Ammon's horn (tissue), 1 donor: ENCODE measurements at places on chromosomes 7 and 10.

DNA sequence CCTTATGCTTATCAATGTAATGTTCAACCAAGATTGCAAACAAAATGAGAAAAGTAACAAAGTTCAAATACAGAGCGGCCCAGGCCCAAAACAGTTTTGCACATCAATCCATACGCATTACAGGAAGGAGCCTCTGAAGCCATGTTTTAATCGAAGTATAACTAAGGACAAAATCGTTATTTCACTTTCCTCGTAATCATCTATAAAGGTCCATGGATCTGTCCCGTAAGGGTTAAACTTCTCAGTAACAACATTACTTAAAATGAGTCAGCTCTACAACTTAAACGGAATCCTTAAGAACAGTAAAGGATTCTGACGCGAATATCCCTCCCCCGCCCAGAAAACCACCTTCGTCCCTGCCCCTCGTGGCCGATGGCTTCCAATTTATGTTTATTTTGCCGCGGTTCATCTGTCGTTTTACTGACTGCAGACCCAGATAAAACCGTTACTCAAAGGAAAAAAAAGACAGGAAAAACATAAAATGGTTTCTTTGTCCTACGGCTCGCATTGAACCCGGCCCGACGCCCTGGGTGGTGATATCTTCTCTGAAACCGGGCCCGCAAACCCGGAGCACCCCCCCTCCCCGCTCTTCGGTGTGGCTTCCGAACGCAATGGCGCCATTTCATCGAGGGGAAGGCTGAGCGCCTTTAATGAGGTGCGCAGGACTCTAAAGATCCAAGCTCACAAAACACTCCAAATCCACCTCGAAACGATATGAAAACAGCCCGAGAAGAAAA lies 1.1 kb downstream of the HNRNPA2B1 start:
- DNase-seq = peak; percentile 82

- no peak for DNase-seq
Observed at GRCh38 chr10:24215603-24216002, 6.7 kb downstream of the KIAA1217 start.

GRCh38 chr7:14900051-14900450 lies 2.5 kb downstream of the DGKB start:
- DNase-seq = no peak

GRCh38 chr10:71572962-71573361 lies 146.6 kb downstream of the C10orf105 start:
- DNase-seq = no peak

GRCh38 chr7:97120713-97121457 lies 3.4 kb downstream of the SDHAF3 start:
- DNase-seq = no peak

DNA sequence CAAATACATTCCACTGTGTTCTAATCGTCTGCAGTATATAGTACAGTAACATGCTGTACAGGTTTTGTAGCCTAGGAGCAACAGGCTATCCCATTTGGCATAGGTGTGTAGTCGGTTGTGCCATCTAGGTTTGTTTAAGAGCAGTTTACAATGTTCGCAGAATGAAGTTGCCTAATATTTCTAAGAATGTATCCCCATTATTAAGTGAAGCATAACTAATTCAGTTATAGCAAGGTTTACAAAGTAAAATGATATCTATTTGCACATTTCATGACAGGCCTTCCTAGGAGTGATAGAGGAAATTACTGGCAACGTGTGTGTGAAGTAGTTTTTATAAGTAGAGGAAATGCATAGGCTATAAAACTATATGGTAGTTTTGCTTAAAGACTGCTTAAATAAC lies 4.0 kb downstream of the CREM start:
- no peak for DNase-seq

DNA sequence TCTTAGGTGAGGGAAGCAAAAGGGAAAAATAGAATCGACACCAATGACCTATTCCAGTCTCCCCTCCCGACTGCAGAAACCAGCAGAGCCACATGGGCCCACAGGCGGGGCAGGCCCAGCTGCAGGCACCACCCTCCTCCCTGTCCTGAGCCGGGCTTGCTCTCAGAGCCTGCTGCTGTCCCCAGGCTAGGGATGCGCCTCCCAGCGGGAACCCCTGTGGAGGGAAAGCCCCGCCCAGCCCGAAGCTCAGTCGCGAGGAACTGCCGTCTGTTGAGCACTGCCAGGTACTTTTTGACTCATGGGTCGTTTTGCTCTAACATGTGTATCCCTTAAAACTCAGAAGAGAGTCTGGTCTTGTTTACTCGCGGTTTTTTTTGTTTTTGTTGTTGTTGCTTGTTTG lies 124.5 kb upstream of the RET start:
- DNase-seq = no peak

GRCh38 chr10:132706701-132707100 lies 79.2 kb downstream of the NKX6-2 start:
- DNase-seq = no peak

DNA sequence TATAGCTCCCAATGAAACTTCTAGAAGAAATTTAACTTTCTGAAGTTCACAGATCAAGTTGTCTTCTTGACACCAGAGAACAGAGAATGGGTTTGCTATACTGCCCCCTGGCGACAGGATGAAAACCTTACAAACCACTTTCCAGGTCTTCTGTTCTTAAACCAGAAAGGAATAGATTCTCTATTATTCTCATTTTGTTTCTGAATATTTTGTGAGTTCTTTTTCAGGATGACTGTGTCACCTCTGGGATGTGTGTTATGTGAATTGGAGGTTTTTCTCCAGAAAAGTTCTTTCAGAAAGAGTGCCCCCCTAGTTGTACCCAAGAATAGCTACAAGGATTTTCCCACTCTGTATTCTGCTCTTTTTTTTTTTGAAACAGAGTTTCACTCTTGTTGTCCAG lies 6.3 kb downstream of the IFT22 start:
- peak; percentile 61 for DNase-seq

DNA sequence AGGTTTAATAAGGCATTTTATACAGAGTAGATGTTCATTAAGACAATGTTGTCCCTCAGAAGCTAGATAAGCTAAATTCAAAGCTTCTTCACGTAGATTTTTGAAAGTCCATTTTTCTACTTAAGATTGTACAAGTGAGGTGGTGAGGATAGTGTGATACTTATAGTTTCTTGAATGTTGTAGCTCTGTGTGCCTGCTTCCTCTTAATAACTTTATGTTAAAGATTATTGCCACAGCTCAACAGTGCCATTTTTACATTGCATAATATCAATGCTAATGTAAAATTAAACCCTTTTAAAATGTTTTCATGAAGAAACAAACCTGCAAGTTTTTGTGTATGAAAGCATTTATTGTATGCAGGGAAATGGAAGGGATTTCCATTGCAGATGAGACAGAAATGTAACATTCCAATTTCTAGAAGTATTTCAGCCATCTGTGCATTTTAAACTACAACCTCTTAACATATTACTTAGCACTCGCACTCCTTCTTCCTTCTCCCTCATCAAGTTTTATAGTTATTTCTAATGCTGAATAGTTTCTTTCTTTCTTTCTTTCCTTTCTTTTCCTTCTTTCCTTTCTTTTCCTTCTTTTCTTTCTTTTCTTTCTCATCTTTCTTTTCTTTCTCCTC lies 212.0 kb downstream of the TWIST1 start:
- DNase-seq = no peak

GRCh38 chr7:107118109-107118900 lies 50.5 kb upstream of the HBP1 start:
- peak; percentile 22 for DNase-seq

DNA sequence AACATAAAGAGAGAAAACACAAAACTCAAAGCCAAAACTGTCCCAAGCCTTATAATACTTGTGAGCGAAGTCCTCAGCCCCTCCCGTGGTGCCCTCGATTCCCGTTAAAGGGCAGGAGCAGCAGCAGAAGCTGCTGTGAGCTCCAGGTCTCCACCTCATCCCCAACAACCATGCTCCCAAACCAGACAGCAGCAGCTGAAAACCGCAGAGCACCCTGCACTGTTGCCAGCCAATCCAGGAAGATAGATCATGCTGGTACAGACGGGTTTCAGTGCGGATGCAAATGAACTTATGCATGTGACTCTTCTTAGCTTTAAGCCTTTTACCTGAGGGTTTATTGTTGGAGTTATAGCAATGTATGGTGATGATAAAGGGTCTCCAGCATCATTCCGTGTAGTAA lies 97.9 kb downstream of the DNAJB6 start:
- DNase-seq = no peak

GRCh38 chr7:10266976-10267375 lies 706.7 kb upstream of the PHF14 start:
- DNase-seq = no peak

- no peak for DNase-seq
Observed at GRCh38 chr10:62463364-62463763, 89.2 kb downstream of the ZNF365 start.

- no peak for DNase-seq
Observed at GRCh38 chr10:78247266-78247665, 213.6 kb downstream of the RPS24 start.

DNA sequence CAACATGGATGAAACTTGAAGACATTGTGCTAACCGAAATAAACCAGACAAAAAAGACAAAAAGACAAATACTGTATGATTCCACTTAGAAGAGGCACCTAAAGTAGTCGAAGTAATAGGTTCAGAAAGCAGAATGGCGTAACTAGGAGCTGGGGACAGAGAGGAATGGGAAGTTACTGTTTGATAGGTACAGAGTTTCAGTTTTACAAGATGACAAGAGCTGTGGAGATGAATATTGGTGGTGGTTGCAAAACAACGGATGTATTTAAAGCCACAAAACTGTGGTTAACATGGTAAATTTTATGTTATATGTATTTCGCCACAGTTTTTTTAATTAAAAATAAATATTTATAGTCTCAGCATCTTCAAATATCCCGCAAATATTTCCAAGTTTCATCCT lies 64.1 kb upstream of the DIP2C start:
- DNase-seq = no peak

- DNase-seq = no peak
Observed at GRCh38 chr7:46996972-46997371, 584.9 kb downstream of the TNS3 start.

GRCh38 chr7:72023926-72024325 lies 388.2 kb downstream of the CALN1 start:
- DNase-seq = no peak

DNA sequence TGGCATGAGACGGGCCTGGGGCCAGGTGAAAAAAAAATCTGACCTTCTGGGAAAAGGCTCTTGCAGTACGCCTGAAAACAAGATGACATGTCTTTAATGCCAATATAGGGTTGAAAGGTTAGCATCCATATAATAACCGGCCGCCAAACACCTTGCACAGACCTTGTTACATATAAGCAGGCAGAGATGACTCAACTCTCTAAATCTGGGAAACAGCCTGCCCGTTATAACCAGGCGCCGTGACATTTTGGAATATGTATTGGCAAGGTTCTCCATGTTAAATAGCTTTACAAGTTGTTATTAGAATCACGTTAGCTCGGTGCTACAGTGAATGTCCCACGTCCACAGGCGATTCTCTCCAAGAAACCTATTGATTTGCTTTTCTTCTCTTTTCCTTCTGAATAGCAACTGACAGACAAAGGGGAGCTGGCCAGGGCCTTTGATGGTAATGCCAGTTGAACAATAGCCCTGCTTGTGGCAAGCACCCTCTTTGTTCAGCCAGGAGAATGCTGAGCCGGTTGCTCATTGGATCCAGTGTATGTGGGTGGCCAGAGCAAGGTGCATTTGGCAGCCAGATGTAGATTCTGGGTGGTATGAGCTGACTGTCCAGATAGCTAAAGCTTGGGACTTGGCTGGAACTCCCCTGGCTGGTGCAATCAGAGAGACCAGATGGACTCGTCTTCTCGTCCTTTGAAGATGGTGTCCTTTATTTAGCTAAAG lies 80.1 kb upstream of the AUTS2 start:
- peak; percentile 47 for DNase-seq

DNA sequence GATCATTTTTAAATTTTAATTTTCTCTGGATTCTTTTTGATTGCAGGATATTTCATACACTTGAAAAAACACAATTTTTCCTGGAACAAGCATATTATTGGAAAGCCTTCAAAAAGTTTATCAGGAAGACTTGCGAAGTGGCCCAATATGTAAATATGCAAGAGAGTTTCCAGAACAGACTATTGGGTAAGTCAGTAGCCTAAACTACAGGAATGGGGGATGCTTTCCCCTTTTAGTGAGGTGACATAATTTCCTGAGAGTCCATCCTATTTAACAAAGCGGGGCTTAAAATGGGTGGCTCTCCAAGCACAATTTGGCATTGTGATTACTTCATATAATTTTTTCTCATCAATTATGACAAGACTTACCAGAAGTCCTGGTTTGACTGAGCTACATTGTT lies 77.9 kb downstream of the ABCA13 start:
- DNase-seq = no peak

- no peak for DNase-seq
Observed at GRCh38 chr10:53697038-53697437, 924.5 kb upstream of the MBL2 start.

DNA sequence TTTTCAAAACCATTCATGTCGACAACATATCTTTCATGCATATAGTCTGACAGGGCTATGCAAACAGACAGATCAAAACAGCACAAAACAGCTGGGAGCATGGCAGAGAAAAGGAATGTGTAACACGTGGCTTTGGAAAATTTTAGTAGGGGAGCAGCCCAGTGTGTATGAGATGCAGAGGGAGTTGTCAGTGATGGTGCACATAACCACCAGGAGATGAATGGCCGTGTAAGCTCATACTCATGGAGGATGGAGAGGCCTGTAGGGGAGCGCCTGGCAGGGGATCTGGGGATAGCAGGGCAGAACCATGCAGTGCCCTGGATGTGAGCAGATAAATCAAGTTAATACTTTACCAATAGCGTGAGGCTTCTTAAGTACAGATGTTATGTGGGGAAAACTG lies 45.7 kb downstream of the RHOBTB1 start:
- no peak for DNase-seq

- DNase-seq = no peak
Observed at GRCh38 chr10:103545771-103546281, 52.3 kb downstream of the NEURL1 start.

DNA sequence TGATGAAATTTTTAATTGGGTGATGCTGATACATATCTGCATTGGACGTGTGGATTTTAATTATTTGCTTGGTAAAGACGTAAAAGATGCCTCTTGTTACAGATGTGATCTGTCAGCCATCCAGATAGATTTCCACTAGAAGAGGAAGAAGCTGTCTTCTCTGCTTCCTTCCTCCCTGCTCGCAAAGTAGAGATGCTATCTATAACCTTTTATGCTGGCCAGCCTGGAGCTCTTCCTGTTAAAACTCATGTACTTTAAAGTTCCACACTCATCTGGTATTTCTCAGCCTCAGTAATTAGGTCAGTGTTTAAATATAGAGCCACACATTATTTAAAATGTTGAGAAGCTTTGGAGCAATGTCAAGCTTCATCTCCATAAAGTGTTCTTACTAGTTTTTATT lies 51.2 kb upstream of the TMEM229A start:
- no peak for DNase-seq
